ENCODE measurements at places on chromosomes 2 and 18.
A peak's percentile ranks its signal among the peaks of the same experiment; 100 is the strongest.

DNA sequence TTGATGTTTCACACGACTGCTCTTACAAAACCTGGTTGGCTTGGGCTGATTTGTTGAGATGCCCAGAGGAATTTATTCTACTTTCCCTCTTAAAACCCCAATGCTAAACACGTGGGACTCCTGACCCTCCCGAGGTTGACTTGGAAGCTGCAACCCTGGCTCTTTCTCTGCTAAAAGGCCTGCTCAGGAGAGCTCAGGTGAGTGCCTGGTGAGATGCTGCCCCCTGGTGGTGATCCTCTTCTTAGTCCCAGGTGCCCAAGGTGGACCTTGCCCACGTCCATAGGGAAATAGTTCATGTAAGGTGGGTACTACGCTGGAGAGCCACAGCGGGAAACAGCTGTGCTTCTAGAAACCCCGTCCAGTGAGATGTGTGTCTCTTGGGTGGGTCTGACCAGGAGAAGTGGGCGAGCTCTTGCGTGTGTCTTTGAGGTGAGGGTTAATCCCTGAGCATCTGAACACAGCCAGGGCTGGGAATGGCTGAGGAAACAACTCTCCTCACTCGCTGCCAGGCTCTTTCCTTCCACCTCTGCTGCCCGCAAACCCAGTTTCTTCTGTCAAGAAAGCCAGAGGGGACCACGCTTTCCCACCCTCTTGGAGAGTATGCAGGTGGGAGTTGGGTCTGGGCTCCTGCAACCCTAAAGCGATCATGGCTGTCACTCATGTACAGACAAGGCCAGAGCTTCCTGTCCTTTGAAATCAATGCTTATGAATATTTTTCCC lies 25.5 kb upstream of the PXDN start:
- DNase-seq: peak; percentile 86

GRCh38 chr2:1091895-1092585 lies 141.4 kb downstream of the SNTG2 start:
- no peak for DNase-seq

DNA sequence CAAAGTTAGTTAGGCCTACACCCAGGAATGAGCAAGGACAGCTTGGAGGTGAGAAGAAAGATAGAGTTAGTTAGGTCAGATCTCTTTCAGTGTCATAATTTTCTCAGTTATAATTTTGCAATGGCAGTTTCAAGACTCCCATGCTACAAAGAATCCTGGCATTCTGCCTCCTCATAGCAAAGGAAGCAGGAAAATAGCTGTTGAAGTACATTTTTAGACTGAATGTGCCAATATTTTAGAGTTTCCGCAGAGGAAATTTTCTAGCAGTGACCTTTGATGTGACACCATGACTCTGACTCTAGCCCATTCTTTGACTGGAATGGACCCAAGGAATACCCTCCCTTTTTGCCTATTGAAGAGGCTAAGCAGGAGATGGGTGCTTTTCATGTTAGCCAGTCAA lies 371.7 kb downstream of the PIK3C3 start:
- DNase-seq: no peak

GRCh38 chr2:189069855-189070619 lies 95.9 kb downstream of the COL3A1 start:
- DNase-seq: no peak

GRCh38 chr2:11858883-11859282 lies 112.5 kb downstream of the LPIN1 start:
- no peak for DNase-seq

DNA sequence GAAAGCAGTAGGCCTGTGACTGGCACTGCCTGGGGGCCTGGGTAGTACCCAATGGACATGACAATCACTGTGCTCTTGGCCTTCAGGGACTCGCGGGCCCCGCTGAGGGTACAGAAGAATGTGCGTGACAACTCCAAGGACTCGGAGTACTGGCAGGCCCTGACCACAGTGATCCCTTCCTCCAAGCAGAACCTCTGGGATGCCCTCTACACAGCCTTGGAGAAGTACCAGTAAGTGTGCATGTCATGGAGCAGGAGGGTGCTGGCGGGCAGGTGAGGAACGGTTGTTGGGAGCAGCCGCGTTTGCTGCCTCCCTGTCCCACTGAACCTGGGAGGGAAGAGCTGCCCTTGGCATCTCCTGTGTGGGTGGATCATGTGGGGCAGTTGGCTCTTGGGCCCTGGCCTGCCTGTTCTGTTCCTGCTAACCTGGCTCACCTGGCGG lies 23.3 kb downstream of the OTOF start:
- no peak for DNase-seq

- no peak for DNase-seq
Measured at GRCh38 chr18:55461848-55462247, 126.1 kb downstream of the TCF4 start.

DNA sequence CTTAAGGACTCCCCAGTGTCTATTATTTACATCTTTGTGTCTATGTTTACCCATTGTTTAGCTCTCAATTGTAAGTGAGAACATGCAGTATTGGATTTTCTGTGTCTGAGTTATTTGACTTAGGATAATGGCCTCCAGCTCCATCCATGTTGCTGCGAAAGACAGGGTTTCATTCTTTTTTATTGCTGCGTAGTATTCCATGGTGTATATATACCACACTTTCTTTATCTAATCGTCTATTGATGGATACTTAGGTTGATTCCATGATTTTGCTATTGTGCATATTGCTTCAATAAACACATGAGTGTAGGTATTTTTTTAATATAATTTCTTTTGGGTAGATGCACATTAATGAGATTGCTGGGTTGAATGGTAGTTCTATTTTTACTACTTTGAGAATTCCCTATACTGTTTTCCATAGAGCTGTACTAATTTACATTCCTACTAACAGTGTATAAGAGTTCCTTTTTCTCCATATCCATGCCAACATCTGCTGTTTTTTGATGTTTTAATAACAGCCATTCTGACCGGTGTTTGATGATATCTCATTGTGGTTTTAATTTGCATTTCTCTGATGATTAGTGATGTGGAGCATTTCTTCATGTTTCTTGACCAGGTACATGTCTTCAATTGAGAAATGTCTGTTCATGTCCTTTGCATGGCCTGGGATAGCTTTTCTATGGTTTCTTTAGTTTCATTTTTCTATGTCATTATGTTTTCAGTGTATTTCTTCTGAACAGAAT lies 21.8 kb downstream of the MTCL1 start:
- DNase-seq: no peak

DNA sequence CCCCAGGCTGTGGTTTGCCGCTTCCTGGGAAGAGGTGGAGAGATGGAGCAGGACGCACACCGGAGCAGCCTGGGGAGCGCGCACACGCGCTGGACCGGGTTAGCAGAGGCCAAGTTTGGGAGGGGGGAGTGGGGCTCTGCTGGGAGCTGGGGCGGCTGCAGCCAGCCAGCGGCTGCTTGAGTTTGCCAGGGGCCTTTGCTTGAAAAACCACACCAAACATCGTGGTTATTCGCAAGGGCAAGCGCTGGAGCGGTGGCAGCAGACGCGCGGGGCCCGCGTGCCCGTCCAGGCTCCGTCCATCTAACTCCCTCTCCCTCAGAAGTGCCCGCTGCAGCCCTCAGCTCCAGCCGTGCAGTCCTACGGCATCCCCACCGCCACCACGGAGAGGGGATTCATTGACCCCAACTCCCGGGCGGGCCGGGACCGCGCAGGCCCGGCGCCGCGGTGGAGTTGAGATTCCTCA lies 4.6 kb downstream of the PTGR3 start:
- no peak for DNase-seq

DNA sequence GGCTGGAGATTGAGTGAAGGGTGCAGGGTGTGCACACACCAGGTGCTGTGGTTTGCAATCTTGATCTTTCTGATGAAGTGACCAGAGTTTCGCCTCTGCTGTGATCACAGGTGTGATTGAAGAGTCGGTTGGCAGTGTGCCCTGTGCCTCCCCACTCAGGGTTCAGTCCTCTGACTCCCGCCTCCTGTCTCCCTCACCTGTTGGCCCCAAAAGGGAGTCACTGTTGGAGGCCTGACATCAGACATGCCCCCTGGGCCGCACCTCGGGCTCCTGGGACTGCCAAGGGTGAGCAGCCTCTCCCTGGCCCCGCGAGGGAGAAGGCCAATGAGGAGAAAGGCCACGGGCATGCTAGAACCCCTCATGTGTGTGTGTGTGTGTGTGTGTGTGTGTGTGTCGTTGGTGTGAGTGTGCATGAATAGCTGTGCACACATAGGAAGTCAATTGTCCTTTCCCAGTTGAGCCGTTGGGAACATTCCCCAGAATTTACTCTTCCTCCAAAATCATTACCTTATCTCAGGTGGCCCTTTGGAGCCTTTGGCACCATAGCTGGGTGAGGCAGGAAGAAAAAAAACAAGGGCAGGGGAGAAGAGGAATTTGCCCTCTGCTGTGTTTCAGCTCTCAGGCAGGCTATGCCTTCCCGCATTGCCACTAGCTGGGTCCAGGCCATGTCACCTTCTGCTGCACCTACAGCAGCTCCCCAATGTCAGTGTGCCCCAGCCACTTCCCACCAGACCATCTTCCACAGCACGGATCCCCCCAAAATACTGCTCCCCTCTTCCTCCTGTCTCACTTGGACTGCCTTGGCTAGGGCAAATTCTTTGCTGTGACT lies 78.1 kb upstream of the LAPTM4A start:
- no peak for DNase-seq

- no peak for DNase-seq
Measured at GRCh38 chr18:33875029-33875565, 297.1 kb downstream of the ASXL3 start.

- DNase-seq: no peak
Measured at GRCh38 chr2:168639441-168639898, 163.0 kb upstream of the NOSTRIN start.

DNA sequence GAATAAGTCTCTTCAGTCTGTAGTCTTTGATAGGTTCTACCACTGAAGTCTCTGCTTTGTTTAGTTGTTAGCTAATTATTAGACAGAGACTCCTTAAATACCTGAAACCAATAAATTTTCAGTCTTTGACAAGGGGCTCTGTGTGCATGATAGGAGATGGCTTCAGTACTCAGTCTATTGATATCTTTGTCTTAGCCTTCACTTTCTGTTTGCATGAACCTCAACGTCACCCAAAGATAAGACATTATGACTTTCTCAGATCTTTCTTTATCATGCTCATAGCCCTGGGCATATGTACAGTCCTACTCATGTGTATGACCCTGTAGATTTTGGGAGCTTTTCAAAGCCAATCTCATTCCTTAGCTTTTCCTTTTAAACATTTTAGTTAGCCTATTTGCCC lies 183.5 kb upstream of the GCFC2 start:
- no peak for DNase-seq

DNA sequence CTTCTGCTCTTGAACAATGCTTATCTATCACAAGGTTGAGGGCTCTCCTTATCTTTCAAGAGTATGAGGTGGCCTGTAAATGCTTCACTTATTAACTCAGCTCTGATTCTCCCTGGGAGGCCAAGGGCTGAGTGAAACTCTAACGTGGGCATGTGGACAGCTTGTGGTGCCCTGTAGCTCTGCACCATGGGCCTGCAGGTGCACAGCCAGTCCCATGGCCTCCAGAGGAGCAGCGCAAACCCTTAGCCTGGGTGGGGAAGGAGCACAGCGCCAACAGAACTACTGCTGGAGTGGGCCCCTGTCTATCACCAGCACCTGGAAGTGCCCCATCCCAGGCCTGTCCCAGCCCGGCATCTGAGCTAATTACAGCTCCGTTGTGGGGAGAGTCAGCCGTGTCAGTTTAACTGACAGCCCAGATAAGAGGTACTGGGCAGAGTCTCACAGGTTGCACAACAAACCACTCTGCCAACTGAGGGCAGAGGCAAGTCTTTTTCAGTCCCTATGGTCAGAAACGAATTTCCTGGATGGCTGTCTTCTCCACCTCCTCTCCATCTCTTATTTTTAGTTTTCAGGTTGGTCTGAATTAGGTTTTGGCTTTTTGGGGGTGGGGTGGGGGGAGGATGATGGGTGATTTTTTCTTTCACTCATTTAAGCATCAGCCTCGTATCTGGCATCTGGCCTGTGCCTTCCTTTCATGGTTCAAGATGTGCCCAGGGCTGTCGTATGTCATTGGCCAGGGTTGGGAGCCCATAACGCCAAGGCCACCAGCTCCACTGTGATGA lies 219.5 kb downstream of the BCL2 start:
- DNase-seq: no peak

- no peak for DNase-seq
Measured at GRCh38 chr2:196291426-196291825, 120.0 kb upstream of the STK17B start.

GRCh38 chr2:147550995-147551731 lies 293.7 kb upstream of the ACVR2A start:
- DNase-seq: no peak

DNA sequence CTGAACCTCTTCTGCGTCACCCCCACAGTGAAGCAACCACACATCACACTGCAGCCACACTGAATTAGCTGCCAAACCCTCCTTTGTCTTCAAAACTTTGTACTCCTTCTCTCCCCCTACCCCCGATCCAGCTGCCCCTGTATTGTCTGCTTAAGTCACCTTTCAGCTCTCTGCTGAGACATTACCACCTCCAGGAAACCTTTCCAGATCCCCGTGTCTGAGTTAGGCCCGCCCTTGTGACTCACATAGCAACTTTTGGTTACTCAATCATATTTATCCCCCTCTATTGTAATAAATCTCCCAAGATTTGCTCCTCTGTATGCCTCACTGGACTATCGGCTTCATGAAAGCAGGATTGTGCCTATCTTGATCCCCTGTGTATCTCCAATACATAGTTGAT lies 82.8 kb upstream of the CDCA7 start:
- no peak for DNase-seq

DNA sequence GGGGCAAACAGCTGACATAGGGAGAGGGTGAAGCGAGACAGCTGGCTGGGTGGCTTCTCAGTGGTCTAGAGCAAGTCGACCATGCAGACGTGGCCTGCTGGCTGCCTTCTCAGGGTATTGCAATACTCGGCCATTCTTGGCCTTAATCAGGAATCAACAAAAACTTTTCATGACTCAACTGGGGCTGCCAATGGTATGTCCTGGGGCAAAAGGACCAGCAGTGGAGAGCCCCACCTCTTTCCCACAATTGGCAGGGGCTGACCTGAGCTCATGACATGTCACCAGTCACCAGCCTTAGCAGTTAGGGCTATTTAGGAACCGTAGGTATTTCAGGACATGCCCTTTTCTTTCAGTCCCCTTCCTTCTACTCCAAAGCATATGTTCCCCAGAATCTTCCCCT lies 19.1 kb downstream of the PLA2R1 start:
- no peak for DNase-seq

GRCh38 chr18:6712401-6712800 lies 17.1 kb upstream of the ARHGAP28 start:
- DNase-seq: no peak

GRCh38 chr2:32611366-32611765 lies 16.5 kb upstream of the TTC27 start:
- DNase-seq: no peak

- no peak for DNase-seq
Measured at GRCh38 chr2:231134910-231135655, 10.2 kb upstream of the HTR2B start.

- peak; percentile 35 for DNase-seq
Measured at GRCh38 chr18:32469691-32470459, 807 bp downstream of the GAREM1 start.

GRCh38 chr2:100053087-100053885 lies 89.1 kb downstream of the AFF3 start:
- DNase-seq: no peak

- no peak for DNase-seq
Measured at GRCh38 chr18:62409821-62410220, 84.7 kb downstream of the TNFRSF11A start.
